ENCODE measurements at places on chromosomes 12 and 14. TPM values are rescaled to one million over a fixed set of nuclear protein-coding genes. Genes with fewer than 3 reads are reported as not detected.

Gene DEPDC4
- 4.2 TPM for total RNA-seq

Gene DIABLO
- 54.5 TPM for total RNA-seq

Gene RITA1
- 21.0 TPM for total RNA-seq

Gene ACRBP
- total RNA-seq = 0.51 TPM

Gene CD163
- 0.17 TPM for total RNA-seq

Gene SLC35F4
- 0.42 TPM for total RNA-seq

Gene COQ10A
- 3.7 TPM for total RNA-seq

Gene MMP19
- total RNA-seq = 0.33 TPM

Gene SYNDIG1L
- not detected for total RNA-seq

Gene INSM2
- total RNA-seq = not detected

Gene RPGRIP1
- under 0.01 TPM for total RNA-seq

Gene CCDC177
- total RNA-seq = not detected

Gene ZC2HC1C
- 0.89 TPM for total RNA-seq

Gene C12orf50
- total RNA-seq = not detected

Gene LRRK2
- total RNA-seq = 2.7 TPM

Gene GON7
- 7.2 TPM for total RNA-seq

Gene C12orf54
- total RNA-seq = 1.5 TPM

Gene KRT81
- 903 TPM for total RNA-seq

Gene NDUFB1
- 110 TPM for total RNA-seq

Gene MYF5
- total RNA-seq = not detected

Gene DBX2
- not detected for total RNA-seq

Gene TMEM179
- total RNA-seq = not detected

Gene TAS2R7
- total RNA-seq = 0.33 TPM

Gene OR6C76
- not detected for total RNA-seq

Gene OR4L1
- not detected for total RNA-seq

Gene SDR9C7
- 0.17 TPM for total RNA-seq

Gene SLC41A2
- total RNA-seq = 11.9 TPM

Gene PRH2
- total RNA-seq = not detected

Gene PPP1R36
- total RNA-seq = 0.51 TPM

Gene FAM222A
- total RNA-seq = 0.50 TPM

Gene PLEKHD1
- total RNA-seq = not detected

Gene ACOT6
- not detected for total RNA-seq

Gene SLC6A13
- total RNA-seq = 0.49 TPM

Gene TCTN1
- 36.0 TPM for total RNA-seq

Gene SLC8B1
- 16.1 TPM for total RNA-seq

Gene CRIP2
- 54.7 TPM for total RNA-seq

Gene ADSS1
- total RNA-seq = 3.8 TPM

Gene CD163L1
- not detected for total RNA-seq

Gene KRT74
- not detected for total RNA-seq

Gene KLRD1
- 0.33 TPM for total RNA-seq

Gene SALL2
- total RNA-seq = 0.78 TPM

Gene CLEC1B
- total RNA-seq = not detected

Gene PCED1B
- 10.3 TPM for total RNA-seq

Gene KLRC3
- not detected for total RNA-seq

Gene FOXN4
- not detected for total RNA-seq

Gene PAPLN
- total RNA-seq = 6.0 TPM
